ENCODE measurements at places on chromosomes 4 and X. TPM values are rescaled to one million over a fixed set of nuclear protein-coding genes. Genes with fewer than 3 reads are reported as not detected.

NDP gene
- total RNA-seq = not detected

PABPC4L gene
- total RNA-seq = 0.28 TPM

MAGEA8 gene
- total RNA-seq = not detected

MEPE gene
- total RNA-seq = not detected

MCTS1 gene
- 34.0 TPM for total RNA-seq

AMBN gene
- total RNA-seq = not detected

PHKA1 gene
- total RNA-seq = 6.7 TPM

STATH gene
- not detected for total RNA-seq

AKAP14 gene
- total RNA-seq = not detected

NUP62CL gene
- 1.7 TPM for total RNA-seq

CSN1S1 gene
- not detected for total RNA-seq

SCML2 gene
- total RNA-seq = 0.64 TPM

MAN2B2 gene
- 11.0 TPM for total RNA-seq

HDX gene
- total RNA-seq = 0.48 TPM

NUDT10 gene
- total RNA-seq = not detected

CPLX1 gene
- total RNA-seq = 0.92 TPM

TEX13D gene
- not detected for total RNA-seq

NWD2 gene
- 0.08 TPM for total RNA-seq

RBM46 gene
- not detected for total RNA-seq

PRSS12 gene
- 5.7 TPM for total RNA-seq

FGFR3 gene
- 150 TPM for total RNA-seq
